Stimulated activated CD4-positive, alpha-beta T cell treated with anti-CD3 and anti-CD28 coated beads, Interleukin-1b, Interleukin-23, amount 100 ng/mL, for 1 hour (primary cell): ENCODE measurements at places on chromosomes 2 and 18.

GRCh38 chr2:135150725-135151124 lies 98.6 kb downstream of the RAB3GAP1 start:
- DNase-seq, result no peak

- peak; percentile 57 for DNase-seq
These were observed at the start of gene KLHL29 for GRCh38 chr2:23384551-23385343. Gene KLHL29, plus strand, starts transcription at chr2:23385179. Its CDS starts 177,018 bp downstream, at chr2:23562197.

DNA sequence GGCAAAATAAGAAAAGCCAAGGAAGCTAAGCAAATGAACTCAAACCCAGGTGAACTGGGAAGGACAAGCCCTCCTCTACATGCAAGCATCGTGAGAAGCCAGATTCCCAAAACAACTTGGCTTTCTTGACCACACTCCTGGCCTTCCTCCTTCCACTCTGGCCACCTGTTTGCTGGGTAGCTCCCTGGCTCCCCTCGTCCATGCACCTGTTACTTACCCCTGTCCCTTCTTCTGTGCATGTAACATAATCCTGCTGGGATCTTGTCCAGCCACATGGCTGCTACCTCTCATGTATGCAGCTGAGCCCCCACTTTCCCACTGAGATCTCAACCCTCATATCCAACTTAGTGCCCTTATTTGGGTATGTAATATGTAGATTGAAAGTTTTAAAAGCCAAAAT lies 121.6 kb downstream of the MYO5B start:
- DNase-seq, result no peak

- DNase-seq, result no peak
These were observed 20.3 kb downstream of the KCNK3 start for GRCh38 chr2:26712486-26713465.

GRCh38 chr2:120161190-120161589 lies 62.0 kb downstream of the TMEM185B start:
- DNase-seq, result no peak

DNA sequence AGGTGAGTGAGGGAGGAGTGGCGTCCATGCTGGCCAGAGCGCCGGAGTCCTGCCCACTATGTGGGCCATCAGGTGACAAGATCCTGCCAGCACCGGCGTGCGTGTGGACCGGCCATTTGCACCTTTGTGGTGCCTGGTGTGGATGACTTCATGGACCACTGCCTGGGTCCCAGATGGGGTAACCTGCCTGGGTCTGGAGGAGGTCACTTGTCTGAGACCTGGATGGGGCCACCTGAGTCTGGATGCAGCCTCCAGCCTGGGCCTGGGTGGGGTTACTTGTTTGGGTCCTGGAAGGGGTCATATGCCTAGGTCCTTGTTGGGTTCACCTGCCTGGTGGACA lies 299.6 kb downstream of the NDUFA10 start:
- no peak for DNase-seq

DNA sequence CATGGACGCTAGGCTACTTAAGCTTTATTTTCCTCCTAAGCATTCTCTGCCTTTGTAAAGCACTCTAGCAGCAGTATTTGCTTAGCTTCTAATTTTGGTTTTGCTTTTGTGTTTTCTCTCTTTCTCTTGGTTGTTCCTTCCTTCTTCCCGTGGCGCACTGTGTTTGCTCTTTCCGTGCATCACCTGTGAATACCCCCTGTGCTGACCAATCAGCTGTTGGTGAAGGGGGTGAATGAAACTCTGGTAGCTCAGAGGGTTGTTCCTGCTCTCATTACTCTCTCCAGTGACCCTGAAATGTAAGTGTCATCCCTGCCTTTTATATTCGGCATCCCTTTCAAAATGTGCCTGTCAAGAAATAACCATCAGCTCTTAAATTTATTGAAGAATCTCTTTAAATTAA lies 45.5 kb upstream of the TNFRSF11A start:
- DNase-seq, result no peak

DNA sequence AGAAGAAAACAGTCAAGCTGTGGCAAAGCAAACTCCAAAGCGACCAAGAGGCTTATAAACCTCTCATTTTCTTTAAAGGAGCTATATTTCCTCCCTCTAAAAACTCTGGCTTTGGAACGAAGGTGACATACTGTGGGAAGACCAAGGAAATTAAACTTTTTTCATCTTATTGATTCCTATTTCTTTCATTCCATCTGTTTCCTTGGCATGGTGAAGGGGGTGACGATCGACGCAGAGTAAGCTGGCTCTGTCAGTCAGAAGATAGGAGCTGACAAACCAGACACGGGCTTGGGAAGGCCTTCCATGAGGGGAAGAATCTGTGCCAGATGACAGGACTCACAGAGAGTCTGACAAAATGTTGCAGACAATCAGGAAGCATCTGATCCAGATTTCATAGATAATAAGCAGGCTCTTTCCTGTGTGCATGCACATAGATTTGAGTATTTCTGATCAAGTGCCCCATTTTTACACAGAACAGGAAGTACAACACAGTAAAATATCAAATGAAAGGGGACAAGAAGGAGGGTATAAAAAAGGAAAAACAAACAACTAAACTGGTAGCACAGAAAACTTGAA lies 261.7 kb downstream of the SATB2 start:
- DNase-seq, result no peak

GRCh38 chr2:150729495-150729955 lies 242.1 kb upstream of the RND3 start:
- no peak for DNase-seq

GRCh38 chr2:236169151-236169721 lies 1.1 kb upstream of the GBX2 start:
- DNase-seq, result no peak

DNA sequence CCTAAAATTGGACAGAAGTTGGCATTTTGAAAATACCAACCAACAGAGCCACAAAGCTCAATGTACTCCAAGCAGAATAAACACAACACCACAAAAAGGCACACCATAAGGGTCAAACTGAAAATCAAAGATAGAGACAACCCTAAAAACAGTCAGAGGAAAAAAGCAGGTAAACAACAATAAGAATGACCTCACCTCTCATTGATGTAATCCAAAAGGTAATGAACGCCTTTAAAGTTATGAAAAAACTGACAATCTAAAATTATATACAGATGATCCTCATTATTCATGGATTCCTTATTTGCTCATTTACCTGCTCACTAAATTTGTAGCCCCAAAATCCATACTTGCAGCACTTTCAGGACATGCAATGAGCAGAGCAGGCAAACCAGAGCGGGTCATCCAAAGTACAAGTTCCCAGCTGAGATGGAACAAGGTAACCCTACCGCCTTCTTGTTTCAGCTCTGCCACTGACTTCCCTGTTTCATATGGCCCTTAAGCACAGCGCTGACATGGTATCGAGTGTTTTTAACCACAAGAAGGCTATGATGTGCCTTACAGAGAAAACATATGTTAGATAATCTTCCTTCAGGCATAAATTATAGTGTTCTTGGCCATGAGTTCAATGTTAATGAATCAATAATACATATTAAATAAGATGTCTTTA lies 17.0 kb downstream of the RTN4 start:
- DNase-seq, result no peak

DNA sequence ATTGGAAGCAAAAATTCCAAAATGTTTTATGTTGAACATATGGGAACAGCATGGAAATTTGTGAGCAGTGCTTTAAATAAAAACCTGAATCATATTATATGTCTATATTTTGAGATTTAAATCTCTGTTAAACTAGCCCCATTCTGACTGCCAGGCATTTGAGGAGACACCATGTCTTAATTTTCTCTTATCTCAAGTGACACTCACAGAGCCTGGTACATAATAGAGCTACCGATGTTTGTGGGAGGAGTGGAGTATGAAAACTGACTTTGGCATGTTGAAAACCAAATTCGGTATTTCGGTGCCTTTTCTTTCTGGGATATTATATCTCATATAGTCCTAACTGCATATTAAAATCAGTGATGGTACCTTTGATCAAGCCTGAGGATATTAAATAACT lies 124.1 kb downstream of the PTPRM start:
- DNase-seq, result no peak

DNA sequence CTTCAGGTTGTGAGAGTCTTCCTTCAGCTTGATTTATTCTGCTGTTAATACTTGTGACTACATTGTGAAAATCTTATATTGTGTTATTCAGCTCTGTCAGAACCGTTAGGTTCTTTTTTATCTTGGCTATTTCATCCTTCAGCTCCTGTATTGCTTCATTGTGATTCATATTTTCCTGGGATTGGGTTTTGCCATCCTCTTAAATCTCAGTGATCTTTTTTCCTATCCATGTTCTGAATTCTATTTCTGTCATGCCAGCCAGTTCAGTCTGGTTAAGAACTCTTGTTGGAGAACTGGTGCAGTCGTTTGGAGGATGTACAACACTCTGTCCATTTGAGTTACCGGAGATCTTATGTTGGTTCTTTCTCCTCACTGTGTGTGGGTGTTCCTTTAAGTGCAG lies 19.1 kb downstream of the MSTN start:
- no peak for DNase-seq

- no peak for DNase-seq
These were observed 2082.3 kb upstream of the CELF4 start for GRCh38 chr18:39647627-39648534.

- no peak for DNase-seq
These were observed 619.3 kb downstream of the MBD2 start for GRCh38 chr18:53605198-53605597.

DNA sequence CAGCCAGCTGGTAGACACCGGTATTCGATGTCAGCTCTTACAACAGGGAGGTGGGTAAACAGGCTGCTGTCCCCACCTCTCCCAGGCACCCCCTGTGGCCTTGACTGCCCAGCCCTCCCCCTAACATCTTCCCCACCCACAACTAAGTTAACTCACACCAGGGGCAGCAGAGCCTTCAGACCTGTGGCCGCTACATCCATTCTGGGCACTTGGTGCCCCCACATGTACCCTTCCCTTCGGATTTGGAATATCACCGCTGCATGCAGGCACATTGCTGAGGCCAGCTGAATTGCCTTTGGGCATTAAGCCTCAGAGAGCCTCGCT lies 130.3 kb downstream of the MYCN start:
- no peak for DNase-seq

DNA sequence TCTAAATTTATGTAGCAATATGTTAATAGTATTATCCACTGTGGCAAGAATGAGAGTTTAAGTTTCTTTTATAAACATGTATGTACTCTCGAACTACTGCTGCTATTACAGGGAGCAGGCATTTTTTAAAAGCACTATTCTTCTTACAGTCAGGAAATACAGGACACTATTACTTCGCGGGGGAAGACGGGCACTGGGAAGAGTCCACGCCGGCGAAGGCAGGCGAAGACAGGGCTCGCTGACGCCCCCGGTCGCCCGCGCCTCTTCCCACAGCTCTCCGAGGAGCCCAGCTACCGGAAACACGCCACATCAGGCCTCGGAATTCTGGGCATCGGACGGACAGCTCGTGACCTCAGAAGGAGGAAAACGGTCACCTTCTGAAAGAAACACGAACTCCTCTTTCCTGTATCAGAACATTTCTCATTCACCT lies 90.2 kb downstream of the FAM161A start:
- no peak for DNase-seq

DNA sequence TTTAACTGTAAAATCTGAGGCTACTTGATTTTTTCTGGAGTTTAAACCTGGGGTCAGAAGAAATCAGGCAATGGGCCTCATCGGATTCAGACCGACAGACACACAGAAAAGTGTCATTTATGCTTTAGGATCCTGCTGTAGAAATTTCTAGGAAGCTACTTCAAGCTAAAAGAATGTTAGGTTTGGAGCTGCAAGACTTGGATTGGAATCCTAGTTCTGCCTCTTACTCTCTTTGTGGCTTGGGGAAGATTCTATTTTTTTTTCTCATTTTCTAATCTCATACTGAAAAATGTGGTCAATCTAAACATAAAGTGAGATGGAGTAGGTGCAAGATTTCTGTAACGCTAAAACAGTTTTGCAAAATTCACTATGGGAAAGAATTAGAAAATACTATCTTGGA lies 48.8 kb upstream of the KCNE4 start:
- no peak for DNase-seq

DNA sequence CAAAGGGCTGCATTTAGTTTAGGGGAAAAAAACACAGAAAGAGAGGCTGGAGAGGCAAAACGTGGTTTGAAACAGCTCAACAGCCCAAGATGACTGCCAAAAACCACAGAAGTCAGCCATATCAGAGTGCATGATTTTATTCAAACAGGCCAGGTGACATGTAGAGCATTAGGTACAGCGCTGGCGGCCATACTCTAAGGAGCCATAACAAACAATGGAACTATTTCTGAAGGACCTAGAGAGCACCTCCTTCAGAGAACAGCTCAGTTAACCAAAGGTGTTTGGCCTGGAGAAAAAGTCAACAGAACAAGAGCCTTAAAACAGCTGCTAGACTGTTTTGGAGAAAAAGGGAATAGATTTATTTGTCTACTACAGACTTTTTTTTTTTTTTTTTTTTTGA lies 2.6 kb downstream of the THADA start:
- no peak for DNase-seq

- no peak for DNase-seq
These were observed 10.9 kb upstream of the OSBPL1A start for GRCh38 chr18:24408496-24408895.

- no peak for DNase-seq
These were observed 23.1 kb downstream of the DDX1 start for GRCh38 chr2:15614545-15615300.

DNA sequence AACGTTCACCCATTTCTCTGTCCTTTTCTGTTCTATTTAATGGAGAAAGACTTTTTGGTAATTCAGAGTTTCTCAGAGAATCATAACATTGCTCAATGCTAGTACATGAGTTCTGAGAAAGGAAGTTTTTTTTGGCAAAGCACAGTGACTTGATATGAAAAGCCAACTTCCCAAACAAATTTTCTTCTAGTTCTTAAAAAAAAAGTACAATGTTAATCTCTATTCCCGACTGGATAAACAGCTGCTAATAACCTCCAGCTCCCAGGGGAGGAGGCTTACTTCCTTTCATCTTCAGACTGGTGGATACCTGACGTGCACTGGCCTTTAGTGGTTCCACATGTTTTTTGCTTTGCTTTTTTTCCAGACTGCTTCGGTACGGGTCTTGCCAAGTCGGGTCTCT lies 284.6 kb upstream of the CCDC68 start:
- no peak for DNase-seq

DNA sequence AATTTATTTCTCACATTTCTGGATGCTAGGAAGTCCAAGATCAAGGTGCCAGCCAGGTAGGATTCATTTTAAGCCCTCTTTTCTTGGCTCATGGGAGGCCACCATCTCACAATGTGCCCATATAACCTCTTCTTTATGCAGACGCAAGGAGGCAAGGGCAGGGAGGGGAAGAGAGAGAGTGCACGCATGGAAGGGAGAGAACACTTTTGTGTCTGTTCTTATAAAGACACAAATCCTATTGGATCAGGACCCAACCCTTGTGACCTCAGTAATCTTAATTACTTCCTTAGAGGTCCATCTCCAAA lies 32.5 kb downstream of the CMPK2 start:
- DNase-seq, result no peak
